ENCODE measurements at places on chromosomes 5 and 9. TPM values are rescaled to one million over a fixed set of nuclear protein-coding genes. Genes with fewer than 3 reads are reported as not detected.

- no peak for DNase-seq
Observed at GRCh38 chr5:78545406-78545805, 103.2 kb downstream of the LHFPL2 start.

DNA sequence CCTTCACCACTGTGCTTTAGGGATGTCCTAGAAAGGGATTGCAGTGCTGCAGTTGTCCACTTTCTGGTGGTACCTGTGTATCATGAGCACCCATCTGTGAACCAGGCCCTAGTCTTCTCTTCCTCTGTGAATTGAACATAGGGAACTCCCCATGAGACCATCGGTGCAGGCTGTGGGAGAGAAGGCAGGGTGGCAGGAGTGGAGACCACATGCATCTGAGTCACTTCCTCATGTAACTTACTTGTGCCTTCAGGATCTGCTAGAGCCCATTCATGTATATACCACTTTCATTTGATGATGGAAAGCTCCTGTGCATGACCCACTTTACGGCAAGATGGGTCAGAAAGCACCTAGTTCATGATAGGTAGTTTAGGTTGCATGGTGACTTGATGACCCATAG lies 478.1 kb upstream of the CDH9 start:
- no peak for DNase-seq

GRCh38 chr9:121927081-121927480 lies 166.0 kb downstream of the TTLL11 start:
- no peak for DNase-seq

DNA sequence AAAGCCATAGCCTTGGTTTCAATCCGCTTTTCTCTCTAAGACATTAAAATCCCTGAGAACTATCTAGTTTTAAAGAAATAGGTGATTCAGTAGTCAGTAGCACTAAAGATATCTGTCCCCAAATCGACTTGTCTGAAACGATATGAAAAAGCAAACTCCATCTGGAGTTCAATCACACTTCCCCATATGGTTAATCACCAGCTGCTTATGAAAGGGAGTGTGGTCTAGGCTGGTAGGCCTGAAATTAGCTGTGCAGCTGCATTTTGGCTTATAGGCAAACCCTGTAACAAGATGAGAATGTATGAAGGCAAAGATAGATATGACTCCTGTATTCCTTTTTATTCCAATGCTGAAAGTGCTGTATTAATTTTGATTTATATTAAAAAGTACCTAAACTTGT lies 65.9 kb downstream of the DMRTA1 start:
- no peak for DNase-seq

The SPATA31A3 gene
- polyA plus RNA-seq: not detected

The SARDH gene
- polyA plus RNA-seq: 12.3 TPM

The PCDHB15 gene
- 13.2 TPM for polyA plus RNA-seq

The OR1B1 gene
- polyA plus RNA-seq: not detected

The BTNL8 gene
- 0.79 TPM for polyA plus RNA-seq

The PIGO gene
- 33.8 TPM for polyA plus RNA-seq

The NPR2 gene
- polyA plus RNA-seq: 32.0 TPM

The PRDM12 gene
- polyA plus RNA-seq: not detected

The NME5 gene
- 26.4 TPM for polyA plus RNA-seq

Data from renal cortex interstitium (tissue), 15 donors.